ENCODE measurements at places on chromosomes 7 and 10.
A peak's percentile ranks its signal among the peaks of the same experiment; 100 is the strongest.

- DNase-seq, result no peak
Observed at GRCh38 chr10:105150259-105150880, 509.3 kb downstream of the SORCS3 start.

DNA sequence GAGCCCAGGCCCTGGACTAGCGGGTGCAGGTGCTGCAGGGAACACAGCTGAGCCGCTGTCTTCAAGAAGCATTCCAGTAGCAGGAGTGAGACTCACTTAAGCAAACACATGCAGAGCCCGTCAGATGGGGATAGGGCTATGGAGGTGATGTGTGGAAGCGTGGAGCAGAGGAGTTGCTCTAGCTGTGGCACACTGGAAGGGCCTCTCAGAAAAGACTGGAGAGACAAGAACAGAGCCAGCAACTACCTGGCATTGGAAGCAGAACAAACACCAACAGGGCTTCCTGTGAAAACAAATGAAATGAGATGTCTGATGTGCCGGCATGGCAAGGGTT is 37.8 kb upstream of the GALNTL5 start:
- no peak for DNase-seq

DNA sequence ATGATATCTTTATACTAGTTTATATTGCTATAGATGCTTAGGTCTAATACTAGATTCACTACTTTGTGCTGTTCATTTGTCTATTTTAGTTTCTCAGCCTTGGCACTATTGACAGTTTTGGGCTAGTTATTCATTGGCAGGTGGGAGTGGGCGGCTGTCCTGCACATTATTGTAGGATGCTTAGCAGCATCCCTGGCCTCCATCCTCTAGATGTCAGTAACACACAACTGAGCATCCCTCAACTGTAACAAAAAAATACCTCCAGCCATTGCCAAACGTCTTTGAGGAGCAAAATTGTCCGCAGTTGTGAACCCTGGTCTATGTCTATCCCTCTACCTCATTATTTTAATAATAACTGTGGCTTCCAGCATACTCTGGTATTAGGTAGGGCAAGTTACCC is 34.4 kb upstream of the PNLIP start:
- DNase-seq, result no peak

GRCh38 chr7:71220210-71220695 is 88.3 kb downstream of the GALNT17 start:
- DNase-seq, result no peak

GRCh38 chr7:24778543-24779282 is 21.4 kb upstream of the GSDME start:
- no peak for DNase-seq

DNA sequence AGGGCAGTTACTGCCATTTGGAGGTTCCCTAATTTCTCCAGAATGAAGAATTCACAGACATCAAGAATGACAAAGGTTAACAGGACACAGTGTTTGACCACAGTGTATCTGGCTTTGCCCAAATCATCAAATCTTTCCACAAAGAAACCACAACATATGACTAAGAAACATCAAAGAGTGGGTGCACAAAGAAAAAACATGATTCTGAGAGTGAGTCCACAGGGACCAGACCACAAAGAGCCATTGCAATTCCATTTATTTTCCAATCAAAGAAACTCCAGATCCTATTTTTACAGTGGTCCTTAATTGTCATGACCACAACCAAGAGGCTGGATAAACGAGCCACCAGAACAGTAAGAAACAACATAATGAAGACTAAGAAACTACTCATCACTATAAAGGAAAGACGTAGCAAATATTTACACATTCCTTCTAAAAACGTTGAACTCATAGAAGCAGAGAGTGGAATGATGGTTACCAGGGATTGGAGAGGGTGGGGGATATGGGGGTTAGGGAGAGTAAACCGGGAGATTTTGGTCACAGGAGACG is 286.5 kb downstream of the DOCK4 start:
- DNase-seq, result no peak

GRCh38 chr10:43402176-43402575 is 6.8 kb downstream of the HNRNPF start:
- DNase-seq, result no peak

DNA sequence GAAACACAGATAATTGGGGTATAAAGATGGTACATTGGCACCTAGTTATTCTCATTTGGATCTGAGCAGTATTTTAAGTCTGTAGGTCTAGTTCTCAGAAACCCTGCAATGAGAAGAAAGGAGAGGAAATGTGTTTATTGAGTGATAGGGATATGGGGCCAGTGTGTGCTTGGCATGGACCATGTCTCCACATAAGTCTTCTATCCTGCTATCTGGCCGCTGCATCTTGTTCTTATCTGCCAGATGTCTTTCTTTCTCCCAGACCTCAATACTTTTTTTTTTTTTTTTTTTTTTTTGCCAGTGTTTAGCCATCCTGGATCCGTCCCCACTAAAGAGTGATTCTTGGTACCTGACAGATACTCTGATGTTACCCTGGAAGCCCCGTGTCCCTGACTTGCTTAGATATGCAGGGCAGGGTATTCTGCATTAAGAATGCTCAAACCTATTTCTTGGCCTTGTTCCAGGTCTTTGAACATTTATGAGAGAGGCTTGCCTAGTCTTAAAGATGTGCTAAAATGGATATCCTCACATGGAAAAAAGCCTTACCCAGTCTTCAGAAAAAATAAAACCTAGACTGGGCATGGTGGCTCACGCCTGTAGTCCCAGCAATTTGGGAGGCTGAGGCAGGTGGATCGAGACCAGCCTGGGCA is 10.0 kb downstream of the MTURN start:
- no peak for DNase-seq

DNA sequence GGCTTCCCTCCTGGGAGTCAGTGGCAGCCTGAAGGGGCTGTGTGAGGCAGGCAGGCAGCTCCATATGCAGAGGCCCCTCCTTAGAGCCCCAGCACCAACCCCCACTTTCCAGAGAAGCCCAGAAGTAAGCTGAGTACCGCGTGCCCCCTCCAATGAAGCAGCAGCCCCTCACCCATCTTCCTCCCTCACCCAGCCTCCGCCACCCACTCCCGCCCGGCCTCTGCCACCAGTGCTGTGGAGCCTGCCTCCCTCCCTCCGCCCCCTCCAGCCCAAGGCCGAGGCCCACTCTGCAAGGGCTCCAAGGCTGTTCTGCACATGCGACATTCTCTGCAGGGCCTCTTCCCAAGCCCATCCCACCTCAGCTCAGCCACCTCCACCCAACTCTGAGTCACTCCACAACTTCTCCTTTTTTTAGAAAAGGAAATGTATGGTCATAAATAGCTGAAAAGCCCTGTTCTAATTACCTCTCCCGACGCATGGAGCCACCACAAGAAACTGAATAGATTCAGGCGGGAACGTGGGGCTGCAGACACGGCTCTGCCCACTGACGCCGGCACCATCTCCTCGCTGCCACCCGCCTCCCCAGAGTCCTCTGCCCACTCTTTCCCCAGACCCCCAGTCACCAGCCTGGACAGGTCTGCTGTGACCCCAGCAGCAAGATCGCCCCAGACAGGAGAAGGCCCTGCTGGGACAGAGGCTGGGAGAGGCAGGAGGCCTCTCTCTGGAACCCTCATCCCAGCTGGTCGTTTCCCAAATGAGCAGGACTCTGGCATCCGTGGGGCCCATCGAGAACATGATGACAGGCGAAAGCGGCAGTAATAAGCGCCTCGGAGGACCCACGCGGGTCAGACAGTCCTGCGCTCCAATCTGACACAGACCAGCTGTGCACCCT is 213.9 kb downstream of the MAD1L1 start:
- DNase-seq, result peak; percentile 85

DNA sequence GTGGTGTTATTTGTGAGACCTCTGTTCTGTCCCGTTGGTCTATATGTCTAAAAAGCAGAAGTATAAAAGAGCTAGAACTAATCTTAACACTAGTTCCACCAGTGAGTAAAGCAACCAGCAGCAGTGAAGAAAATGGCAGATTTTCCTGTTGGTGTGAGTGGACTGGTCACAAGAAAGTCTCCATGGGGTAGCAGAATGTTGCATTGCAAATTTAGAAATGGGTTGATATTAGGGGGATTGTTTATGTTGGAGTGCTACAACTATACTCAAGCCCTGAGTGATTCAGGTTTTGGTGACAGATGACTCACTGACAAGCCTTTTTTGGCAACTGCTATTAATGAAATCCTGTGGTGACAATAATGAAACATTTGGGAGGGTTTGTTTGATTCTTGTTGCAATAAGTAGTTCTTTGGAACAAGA is 5.6 kb downstream of the AVL9 start:
- no peak for DNase-seq

DNA sequence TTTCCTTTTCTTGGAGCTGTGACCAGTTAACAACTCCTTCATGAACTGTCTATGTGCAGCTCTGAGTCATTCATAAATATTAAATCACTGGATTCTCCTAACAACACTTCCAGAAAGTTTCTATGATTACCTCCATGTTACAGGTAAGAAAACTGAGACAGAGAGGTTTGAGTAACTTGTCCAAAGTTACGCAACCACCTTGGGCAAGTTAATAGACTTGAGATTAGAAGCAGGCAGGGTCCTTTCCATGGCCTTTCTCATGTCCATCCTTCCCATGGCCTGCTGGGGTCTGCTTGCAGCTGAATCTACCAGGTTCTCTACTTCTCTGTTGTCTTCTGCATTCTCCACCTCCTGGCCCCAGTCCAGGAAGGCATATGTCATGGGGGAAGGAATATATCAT is 648.8 kb upstream of the MKI67 start:
- no peak for DNase-seq

DNA sequence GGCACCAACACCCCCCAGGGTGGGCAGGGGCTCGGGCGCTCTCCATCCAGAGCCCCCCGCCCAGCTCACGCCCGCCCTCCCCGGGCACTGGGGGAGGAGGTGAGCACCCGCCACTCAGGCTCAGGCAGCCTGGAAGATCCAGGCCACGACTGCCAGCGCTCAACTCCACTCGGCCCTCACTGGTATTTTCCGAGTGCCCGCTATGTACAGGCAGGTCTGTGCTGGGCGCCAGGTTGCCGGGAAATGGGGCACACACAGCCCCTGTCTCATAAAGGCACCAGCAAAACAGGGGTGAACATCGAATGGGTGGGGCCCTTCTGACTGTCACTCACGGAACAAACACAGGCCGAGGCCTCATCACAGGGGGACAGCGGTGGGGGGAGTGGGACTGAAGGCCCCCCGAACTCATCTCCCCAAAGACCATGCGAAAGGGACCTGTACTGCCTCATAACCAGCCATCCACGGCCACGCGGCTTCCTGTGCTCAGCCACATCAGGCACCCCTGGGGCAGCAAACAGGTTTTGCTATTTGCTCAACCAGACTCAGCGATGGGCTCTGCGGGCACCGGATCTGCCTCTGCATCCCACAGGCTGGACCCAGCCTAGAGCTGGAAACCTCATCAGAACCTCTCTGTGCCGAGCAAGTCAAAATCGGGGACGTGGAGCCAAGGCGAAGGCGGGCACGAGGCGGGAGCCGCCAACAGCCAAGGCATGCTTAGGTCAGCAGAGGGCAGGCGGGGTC is 98.7 kb upstream of the DNAAF5 start:
- no peak for DNase-seq

- no peak for DNase-seq
Observed at GRCh38 chr7:131087756-131088658, 239.7 kb upstream of the MKLN1 start.
